ENCODE measurements at places on chromosomes 6 and 20. TPM values are rescaled to one million over a fixed set of nuclear protein-coding genes. Genes with fewer than 3 reads are reported as not detected.

The COL21A1 gene
- total RNA-seq, result 0.72 TPM

The FUT9 gene
- total RNA-seq, result not detected

The STMND1 gene
- total RNA-seq, result not detected

The GRIK2 gene
- total RNA-seq, result 0.28 TPM

The RXRB gene
- 18.4 TPM for total RNA-seq

The SIRPD gene
- not detected for total RNA-seq

The ULBP2 gene
- total RNA-seq, result 4.2 TPM

The C20orf144 gene
- 0.13 TPM for total RNA-seq

The BPIFB1 gene
- not detected for total RNA-seq

The HTR1B gene
- not detected for total RNA-seq

The BCAS1 gene
- total RNA-seq, result 1.1 TPM

The ARHGAP40 gene
- total RNA-seq, result not detected

The ATP6V1G2 gene
- total RNA-seq, result 0.48 TPM

The PTGIS gene
- total RNA-seq, result not detected

The DOK5 gene
- total RNA-seq, result not detected

The TULP1 gene
- not detected for total RNA-seq

The GSTA3 gene
- total RNA-seq, result not detected

The C4B gene
- total RNA-seq, result 0.56 TPM

The FABP7 gene
- not detected for total RNA-seq

The PTPN1 gene
- total RNA-seq, result 31.8 TPM

The TP53TG5 gene
- not detected for total RNA-seq

The CRISP3 gene
- not detected for total RNA-seq

The ABHD16B gene
- total RNA-seq, result not detected

The BANF2 gene
- total RNA-seq, result not detected

The TRIM40 gene
- not detected for total RNA-seq

The SALL4 gene
- total RNA-seq, result 1.3 TPM

The ARMH2 gene
- not detected for total RNA-seq

The CST1 gene
- total RNA-seq, result 1.2 TPM

The NKAPL gene
- total RNA-seq, result not detected

The DPPA5 gene
- not detected for total RNA-seq

The OR2B6 gene
- not detected for total RNA-seq

The NAPB gene
- 3.6 TPM for total RNA-seq

The SRC gene
- 155 TPM for total RNA-seq

The ZKSCAN8 gene
- total RNA-seq, result 5.7 TPM

The HLA-DPA1 gene
- not detected for total RNA-seq

The CNKSR3 gene
- 5.8 TPM for total RNA-seq

The CALHM6 gene
- not detected for total RNA-seq

The PAK5 gene
- total RNA-seq, result not detected

The OVOL2 gene
- total RNA-seq, result 0.21 TPM

The RBPJL gene
- not detected for total RNA-seq

The BYSL gene
- 40.0 TPM for total RNA-seq

The ARHGAP18 gene
- total RNA-seq, result 4.2 TPM

The SSTR4 gene
- not detected for total RNA-seq

The ECT2L gene
- total RNA-seq, result not detected

The ABT1 gene
- 13.8 TPM for total RNA-seq

The SAPCD1 gene
- 3.7 TPM for total RNA-seq

The BPIFB2 gene
- total RNA-seq, result not detected

The MPC1 gene
- total RNA-seq, result 4.3 TPM

The PTK6 gene
- 2.7 TPM for total RNA-seq

The BIRC7 gene
- 3.4 TPM for total RNA-seq

The PTCHD4 gene
- not detected for total RNA-seq

The HTR1E gene
- total RNA-seq, result not detected

The BTNL2 gene
- total RNA-seq, result not detected

The TSBP1 gene
- total RNA-seq, result not detected

The LTB gene
- 0.25 TPM for total RNA-seq

The FAM120B gene
- 9.8 TPM for total RNA-seq

All from A549 treated with RU486 at 1 μM for 4 hours (cell line).